ENCODE measurements at places on chromosomes 5 and 9.
A peak's percentile ranks its signal among the peaks of the same experiment; 100 is the strongest.

DNA sequence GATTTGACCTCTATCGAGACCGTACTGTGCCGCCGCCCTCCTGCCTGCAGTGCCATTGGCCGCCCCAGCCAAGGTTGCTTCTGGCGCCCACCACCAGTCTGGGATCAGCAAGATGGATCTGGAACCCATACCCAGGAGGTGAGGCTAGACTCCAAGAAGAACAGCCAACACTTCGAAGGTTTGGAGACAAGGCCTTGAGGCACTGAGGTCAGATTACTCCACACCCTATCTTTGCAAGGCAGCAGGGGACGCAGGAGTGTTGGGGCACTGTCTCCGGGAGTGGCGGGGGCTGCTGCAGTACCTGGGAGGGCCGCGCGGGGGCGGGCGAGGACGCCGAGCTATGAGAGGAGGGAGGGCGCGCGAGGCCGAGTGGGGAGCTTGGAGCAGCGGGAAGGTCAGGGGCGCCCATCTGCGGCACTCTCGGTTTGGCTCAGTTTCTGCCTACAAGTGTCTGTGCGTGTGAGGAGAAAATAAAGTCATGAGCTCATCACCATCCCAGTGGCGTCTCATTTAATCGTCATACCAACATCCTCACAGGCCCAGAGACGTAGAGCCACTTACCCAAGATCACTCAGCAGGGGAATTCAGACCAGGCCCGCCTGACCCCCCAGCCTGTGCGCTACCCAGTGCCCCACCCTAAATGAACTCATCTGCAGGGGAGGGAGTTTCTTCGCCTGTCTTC lies 20.5 kb upstream of the PSD2 start:
- DNase-seq: peak; percentile 61

DNA sequence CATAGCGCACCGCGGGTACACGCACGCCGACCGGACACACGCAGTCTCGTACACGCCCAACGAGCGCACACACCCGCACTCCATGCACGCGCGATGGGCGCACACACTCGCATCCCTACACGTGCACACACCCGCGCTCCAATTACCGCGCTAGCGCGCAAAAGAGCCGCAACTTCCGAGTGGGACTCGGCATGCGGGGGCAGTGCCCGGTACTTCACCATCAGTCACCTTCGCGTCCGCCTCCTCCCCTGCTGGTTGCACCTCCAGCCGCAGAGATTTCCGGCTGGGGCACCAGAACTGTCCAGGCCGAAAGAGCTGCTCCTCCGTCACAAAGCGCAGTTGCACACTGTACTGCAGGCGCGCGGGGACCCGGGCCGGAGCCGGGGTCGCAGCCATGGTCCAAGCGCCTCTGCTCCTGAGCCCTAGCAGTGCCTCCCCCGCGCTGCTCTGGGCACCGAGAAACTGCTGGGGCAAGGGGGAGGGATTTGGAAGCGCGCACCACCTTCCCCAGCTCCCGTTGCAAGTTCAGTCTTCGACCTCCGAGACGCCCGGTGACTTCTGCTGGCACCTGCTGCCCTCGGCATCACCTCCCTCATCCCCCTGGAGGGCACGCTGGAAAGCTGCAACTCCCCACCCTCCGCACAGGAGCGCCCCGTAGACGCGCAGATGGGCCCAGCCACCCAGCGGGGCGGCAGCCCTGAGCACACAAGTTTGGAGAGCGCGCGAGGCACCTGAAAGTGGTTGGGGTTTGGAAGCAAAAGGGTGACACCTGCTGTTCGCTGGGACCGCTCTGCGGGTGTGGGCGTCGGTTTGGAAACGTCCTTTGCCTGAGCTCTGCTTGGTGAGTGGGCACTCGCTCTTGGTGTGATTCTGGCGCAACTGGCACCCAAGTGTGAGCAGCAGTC lies 337.4 kb upstream of the PUM3 start:
- no peak for DNase-seq

DNA sequence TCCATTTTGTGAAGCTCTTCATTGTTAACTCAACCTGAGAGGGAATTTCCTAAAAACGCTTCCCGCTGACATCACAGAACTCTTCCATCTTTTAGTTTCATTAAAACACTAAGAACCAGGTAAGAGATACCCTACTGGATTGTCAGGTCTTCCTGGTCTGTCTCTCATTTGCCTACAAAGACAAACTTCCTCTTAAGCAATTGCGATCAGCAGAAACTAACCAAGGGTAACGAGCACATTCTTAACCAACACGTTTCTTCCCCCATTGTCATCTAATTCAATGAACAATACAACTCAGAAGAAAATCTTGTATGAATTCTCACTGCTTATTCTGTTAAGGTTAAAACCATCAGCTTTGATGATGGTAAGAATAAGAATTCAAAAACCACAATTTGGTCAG lies 6.6 kb downstream of the FBXW11 start:
- no peak for DNase-seq

GRCh38 chr5:173625261-173625660 lies 8.8 kb upstream of the BOD1 start:
- no peak for DNase-seq

- no peak for DNase-seq
Measured at GRCh38 chr9:88259001-88259400, 120.7 kb upstream of the SPATA31C2 start.

DNA sequence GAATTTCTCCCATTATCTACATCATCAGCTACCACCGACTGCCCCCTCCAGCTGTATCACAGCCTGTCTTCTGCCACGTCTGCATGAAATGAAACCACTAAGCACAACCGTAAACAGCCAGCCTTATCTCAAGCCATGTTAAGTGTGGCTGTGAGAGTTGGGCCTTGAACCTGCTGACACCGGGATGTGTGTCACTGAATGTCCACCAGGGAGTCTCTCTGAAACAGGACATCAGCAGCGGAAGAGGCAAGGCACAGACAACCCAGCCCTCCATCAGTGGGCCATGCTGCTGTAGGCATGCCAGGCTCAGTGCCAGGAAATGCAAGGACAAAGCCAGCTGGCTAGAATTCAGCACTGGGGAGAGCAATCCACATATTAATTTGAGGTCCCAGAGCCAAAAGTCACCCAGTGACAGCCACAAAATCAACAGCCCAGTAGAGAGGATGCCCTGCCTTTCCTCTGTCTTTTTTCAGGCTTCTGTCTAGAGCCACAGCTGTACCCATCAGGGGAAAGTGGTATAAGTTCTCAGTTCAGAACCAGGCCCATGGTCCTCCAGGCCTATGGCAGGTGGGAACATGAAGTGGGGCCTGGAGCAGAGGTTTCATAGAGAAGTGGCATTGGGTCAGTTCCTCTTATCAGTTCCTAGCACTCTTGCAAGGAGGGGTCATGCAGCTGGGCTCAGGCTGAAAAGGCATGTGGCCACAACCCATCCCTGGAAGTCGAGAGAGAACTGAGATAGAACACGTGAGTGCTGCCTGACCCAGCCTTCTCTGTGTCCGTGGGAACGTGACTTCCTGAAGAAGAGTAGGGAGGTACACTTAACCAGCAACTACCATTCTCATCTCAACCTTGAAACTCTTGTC lies 199.4 kb downstream of the ESM1 start:
- DNase-seq: no peak

DNA sequence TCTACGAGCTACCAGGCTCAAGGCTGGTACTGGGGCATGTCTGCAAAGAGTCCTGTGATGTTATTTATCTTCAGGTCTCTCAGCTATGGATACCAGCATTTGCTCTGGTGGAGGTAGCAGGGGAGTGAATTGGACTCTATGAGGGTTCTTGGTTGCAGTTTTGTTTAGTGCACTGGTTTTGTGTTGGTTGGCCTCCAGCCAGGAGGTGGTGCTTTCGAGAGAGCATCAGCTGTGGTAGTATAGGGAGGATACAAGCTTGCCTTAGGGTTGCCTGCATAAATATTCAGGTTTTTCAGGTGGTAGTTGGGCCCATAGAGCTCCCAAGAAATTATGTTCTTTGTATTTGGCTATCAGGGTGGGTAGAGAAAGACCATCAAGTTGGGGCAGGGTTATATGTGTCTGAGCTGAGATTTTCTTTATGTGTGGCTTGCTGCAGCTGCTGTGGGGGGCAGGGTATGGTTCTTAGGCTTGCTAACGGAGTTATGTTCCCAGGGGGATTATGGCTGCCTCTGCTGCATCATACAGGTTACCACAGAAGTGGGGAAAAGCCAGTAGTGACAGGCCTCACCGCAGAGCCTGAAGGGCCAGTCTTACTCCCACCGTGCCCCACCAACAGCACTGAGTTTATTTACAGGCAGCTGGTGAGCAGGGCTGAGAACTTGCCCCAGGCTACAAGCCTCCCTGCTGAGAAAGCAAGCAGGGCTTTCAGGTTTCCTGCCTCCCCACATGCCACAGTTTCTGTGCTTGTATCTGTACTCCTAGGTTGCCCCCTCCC lies 9.7 kb upstream of the RIOK2 start:
- DNase-seq: no peak

DNA sequence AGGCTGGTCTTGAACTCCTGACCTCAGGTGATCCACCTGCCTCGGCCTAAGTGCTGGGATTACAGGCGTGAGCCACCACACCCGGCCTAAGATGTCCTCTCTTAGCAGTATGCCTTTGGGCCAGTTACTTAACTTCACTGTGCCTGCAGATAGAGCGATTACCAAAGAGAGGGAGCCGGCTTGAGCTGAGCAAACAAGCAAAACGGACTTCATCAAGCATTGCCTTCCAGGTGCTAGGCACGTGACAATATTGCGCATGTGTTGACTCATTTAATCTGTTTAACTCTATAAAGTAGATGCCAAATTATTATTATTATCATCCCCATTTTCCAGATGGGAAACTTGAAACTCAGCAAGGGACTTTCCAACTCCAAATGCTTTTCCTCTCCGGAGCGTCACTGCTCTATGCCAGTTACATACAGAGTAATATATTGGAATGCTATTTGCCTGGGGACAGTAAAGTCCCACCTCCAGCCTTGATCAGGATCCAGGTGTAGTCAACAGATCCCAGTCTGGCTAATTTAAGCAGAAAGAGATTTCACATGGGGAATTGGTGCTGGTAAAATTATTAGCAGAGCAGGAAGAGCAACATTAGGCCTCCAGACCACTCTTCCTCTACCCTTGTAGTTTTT lies 5.6 kb upstream of the C9orf152 start:
- no peak for DNase-seq

DNA sequence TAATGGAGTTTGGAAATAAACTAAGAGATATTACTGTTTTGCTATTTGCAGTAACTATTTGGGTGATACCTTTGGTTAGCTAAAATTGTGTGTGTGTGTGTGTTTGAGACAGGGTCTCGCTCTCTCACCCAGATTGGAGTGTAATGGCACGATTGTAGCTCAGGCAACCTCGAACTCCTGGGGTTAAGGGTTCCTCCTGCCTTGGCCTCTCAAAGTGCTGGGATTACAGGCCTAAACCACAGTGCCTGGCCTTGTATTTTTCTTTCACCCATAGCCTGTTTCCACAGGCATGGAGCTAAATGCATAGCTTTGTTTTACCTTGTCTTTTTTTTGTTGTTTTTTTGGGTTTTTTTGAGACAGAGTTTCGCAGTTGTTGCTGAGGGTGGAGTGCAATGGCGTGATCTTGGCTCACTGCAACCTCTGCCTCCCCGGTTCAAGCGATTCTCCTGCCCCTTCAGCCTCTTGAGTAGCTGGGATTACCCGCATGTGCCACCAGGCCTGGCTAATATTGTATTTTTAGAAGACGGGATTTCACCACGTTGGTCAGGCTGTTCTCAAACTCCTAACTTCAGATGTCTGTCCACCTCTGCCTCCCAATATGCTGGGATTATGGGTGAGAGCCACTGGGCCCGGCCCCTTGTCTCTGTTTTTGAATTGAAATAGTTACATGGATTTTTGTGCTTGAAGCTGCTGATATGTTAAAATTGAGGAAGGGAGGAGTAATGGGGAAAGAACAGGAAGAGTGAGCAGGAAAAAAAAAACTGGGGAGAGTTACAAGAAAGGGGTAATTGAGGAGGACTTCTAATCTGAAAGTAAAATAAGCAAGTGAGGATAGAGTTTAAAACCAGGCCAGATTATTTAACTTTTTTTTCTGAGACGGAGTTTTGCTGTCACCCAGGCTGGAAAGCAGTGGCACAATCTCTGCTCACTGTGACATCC lies 5.7 kb downstream of the GPBP1 start:
- DNase-seq: no peak

DNA sequence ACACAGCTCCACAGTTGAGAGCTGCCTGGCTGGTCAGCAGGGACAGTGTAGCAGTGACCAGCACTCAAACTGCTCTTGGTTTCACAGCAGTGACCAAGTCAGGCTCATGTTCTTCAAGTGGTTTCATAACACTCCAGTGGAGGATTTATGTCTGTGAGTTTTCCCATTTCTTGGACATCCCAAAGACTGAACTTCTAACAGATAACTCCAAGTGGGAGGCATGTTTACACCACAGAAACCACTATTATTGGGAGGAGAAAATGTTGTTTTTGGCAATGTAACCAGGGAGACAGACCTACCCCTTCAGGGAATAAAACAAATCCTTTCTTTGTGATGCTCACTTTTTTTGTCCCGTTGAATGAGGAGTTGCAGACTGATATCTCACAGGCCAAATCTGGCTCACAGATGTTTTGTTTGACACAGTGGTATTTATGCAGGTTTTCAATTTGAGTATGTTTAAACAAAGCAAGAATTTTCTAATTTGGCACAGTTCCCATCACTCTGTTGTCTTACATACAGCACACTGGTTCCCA lies 141.5 kb downstream of the RMI1 start:
- DNase-seq: no peak

GRCh38 chr9:26057050-26057449 lies 378.8 kb upstream of the TUSC1 start:
- DNase-seq: no peak

DNA sequence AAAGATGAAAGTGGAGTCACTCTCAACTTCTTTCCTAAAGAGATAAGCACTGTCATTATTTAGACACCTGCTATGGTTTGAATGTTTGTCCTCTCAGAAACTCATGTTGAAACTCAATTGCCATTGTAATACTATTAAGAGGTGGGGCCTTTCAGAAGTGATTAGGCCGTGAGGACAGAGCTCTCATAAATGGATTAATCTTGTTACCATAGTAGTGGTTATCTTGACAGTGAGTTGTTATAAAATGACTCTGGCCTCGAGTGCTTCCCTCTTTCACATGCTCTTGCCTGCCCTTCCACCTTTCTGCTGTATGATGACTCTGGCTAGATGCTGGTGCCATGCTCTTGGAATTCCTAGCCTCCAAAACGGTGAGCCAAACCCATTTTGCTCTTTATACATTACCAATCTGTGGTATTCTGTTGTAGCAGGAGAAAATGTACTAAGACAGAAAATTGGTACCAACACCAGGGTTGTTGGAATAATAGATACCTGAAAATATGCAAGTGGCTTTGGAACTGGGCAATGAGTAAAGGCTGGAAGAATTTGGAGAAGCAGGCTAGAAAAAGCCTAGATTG lies 38.0 kb downstream of the GDA start:
- DNase-seq: no peak

- no peak for DNase-seq
Measured at GRCh38 chr5:173954671-173955521, 34.1 kb upstream of the C5orf47 start.

GRCh38 chr9:114397219-114397847 lies 9.6 kb upstream of the AKNA start:
- no peak for DNase-seq

GRCh38 chr5:136724161-136724560 lies 358.8 kb upstream of the TRPC7 start:
- no peak for DNase-seq

DNA sequence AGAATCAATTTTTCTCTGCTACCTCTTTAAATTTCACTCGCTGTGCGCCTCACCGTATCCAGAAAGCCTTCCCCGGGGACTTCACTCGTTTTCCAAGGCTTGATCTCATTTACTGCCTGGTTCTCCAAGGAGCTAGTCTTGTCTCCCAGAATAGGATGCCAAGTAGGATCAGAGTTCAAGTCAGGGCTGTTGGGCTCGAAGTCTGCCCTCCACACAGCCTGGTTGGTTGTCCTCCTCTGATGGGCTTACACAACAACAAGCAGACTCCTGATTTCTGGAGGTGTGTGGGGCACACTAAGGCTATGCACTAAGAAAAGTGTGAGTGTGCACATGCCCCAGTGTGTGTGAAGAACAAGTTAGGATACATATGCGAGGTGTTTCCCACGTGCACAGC lies 14.0 kb upstream of the TNIP1 start:
- DNase-seq: no peak

Data from stimulated activated CD8-positive, alpha-beta memory T cell treated with anti-CD3 and anti-CD28 coated beads, Interleukin-4, amount 100 ng/mL, for 1 hour (primary cell).